ENCODE measurements at places on chromosomes 13 and 19. TPM values are rescaled to one million over a fixed set of nuclear protein-coding genes. Genes with fewer than 3 reads are reported as not detected.

LYPD3 gene
- 0.33 TPM for total RNA-seq

DNA sequence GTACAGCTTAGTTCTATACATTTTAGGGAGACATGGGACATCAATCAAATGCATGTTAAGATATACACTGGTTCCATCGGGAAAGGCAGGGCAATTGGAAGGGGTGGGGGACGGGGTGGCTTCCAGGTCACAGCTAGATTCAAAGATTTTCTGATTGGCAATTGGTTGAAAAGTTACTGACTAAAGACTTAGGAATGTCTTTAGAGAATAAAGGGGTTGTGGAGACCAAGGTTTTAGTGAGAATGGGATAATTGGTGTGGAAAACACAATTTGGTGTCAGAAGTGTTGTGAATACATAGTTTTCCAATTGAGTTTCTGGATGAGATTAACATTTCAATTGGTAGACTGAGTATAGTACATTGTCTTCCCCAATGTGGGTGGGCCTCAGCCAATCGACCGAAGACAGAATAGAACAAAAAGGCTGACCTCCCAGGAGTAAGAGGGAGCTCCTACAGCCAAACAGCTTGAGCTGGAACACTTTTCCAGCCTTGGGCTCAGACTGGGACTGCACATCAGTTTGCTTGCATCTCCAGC, 988 bp upstream of the CCDC169 start:
- no peak for DNase-seq

- no peak for DNase-seq
Observed at GRCh38 chr13:29621051-29621800, 25.7 kb upstream of the SLC7A1 start.

- DNase-seq, result no peak
Observed at GRCh38 chr13:34207872-34208271, 389.9 kb downstream of the RFC3 start.

DNA sequence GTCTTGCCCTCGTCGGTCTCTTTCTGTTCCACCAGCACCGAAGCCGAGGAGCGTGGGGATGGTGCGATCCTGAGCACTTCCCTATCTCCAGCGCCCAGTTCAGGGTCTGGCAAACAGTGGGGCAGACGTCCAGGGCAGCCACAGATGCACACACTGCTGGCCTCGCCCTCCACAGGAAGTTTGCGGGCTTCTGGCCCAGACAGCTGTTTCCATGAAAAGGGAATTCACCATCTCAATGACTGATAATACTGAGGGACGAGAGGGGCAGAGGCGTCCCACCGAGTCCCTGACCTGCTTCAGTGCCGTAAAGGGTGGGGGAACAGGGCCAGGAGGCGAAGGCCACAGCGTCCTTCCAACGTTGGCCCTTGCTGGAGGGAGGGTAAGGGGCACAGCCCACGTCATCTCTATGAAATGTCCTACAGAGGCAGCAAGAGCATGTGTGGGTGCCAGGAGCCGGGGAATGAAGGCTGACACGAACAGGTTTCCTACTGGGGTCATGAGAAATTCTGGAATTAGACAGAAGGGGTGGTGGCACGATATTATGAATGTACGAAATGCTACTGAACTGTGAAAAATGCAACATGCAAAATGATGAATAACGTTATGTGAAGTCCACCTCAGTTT, 19.5 kb downstream of the SHC2 start:
- DNase-seq, result no peak

DNA sequence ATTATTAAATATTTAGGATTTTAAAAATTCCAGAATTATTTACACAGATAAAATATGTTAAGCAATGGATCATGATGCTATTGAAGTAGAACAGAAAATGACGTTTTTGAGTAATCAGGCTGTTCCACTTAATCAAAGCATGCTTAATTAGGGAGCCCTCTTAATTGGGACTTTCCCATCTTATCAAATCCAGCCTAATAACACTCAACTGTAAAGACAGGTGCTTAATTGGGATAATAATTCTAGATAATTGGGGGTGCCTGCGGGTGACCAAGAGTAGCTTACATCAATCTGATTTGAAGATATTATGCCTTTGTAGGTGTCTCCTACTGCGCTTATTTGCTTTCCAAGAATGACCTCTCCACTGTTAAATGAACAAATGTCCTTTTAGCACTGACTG, 742.2 kb upstream of the SLITRK6 start:
- no peak for DNase-seq

- no peak for DNase-seq
Observed at GRCh38 chr13:78609464-78610205, 6.3 kb upstream of the POU4F1 start.

DNA sequence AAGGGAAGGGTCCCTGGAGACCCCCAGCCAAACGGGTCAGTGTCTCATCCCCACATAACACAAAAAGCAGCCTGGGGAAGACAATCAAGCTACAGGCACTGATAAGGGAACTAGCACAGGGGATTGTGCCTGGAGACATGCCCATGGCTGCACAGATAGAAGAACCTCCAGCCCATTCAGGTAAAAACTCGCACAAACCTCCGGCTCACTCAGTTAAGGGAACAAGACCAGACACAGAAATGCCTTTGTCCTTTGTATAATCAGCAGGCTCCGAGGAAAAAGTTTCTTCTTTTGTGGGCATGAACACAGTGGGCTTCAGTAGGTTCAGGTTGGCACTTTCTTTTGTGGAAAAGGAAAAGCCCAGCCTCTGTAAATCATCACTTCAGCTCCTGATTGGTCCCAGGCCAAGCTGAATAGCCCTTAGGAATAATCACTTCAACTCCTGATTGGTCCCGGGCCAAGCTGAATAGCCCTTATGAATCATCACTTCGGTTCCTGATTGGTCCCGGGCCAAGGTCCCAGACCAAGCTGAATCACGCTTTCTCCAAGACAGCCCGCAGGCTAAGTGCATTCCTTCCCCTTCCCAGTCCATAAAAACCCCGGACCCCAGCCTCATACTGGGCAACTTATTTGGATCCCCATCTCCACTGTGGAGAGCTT, 5.0 kb upstream of the ZNF230 start:
- DNase-seq, result no peak

RPL28 gene
- total RNA-seq, result 2,759 TPM

DNA sequence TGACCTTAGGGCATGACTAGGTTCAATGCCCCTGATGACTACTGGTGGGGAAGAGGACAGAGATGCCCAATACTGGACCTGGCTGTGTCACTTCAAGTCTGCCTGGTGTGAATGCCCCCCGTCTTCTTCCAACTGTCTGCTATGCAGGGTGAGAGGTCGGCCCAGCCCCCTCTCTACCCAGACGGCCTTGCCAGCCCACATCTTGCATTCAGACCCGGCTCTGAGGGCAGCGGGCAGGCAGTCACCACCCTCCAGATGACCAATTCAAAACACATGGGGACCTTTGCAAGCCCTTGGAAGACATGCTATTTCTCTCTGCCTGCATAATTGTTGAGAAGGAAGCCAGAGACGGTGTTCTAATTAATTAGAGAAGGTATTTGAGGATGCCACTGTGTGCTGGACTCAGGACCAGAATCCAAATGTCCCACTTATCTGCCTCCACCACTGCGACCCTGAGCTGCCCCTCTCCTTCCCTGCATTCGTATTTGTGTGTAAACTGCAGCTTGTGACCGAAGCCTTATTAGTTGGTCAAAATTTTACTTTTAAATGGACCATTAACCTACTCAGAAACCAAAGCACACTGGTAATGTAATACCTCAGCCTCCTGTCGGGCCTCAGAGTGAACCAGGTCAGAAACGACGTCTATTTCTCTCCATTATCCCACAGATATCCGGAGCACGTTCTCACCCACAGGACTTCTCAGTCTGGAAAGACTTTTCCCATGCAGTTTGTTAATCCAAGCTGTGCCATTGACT, 407.0 kb downstream of the ZNF536 start:
- DNase-seq, result no peak

GRK1 gene
- total RNA-seq, result not detected

DNA sequence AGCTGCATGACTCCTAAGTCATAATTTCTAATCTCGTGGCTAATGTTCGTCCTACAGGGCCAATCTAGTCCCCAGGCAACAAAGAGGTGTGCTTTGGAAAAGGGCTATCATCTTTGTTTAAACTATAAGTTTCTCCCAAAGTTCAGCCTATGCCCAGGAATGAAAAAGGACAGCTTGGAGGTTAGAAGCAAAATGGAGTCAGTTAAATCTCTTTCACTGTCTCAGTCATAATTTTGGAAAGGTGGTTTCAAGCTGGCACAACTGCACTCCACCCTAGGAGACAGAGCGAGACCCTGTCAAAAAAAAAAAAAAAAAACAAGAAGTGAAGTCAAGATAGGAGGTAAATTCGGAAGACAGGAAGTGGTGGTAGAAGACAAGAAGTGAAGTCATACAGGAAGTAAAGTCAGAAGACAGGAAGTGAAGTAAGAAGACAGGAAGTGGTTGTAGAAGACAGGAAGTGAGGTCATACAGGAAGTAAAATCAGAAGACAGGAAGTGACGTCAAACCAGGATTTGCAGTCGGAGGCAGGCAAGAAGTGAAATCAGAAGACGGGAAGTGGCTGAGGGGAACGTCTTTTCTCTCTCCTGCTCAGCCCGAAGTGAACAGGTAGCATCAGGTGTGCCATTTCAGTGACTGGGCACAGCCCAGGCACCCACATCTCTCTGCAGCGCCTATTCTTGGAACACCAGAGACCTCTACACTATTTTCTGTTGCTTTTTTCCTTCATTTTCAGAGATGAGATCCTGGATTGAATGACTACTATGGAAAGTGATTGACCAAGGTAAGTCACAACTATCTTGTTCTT, 32.2 kb downstream of the GP6 start:
- DNase-seq, result peak; percentile 77

CEACAM21 gene
- total RNA-seq, result 54.6 TPM

DNA sequence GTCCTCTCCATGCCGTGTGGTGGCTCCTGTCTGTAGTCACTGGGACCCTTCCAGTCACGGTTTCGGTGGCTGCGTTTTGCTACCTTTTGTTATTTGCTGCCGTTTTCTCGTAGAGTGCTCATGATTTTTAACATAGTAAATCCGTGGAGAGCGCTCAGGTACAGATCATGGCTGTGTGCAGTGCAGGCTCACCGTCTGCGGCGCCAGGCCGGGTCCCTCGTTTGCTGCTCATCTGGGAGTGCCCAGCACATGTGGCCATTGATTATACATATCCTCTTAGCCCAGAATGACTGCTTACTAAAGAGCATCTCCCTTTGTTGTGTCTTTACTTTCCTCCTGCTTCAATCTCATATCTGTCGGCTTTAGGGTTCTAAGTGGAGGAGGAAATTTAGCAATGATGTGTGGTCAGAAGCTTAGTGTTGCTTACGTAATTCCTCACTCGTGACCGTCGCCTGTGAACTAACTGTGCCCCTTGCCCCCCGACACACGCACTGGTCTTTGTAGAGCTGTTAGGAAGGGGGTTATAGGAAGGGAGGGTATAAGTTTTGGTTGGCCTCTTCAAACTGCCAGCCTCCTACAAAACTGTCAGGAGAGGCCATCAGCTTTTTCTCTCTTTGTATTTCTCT, 31.8 kb downstream of the TFDP1 start:
- no peak for DNase-seq

DNA sequence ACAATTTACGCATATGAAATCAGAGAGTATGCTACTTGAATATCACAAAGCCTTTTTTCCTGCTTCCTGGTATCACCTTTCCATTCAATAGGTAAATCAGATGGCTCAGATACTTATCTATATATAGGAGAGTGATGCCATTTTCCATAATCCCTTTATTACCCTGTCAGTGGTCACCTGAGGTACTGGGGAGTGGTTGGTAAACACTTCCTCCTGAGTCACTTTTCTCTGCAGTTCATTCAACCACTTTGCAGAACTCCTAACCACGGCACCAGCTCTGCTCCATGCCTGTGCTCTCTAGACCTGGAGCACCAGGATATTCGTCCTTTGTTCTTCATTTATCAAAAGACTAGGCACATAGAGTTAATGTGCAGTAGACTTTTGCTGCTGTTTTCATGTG, 748.5 kb upstream of the KLHL1 start:
- DNase-seq, result no peak

CACNG7 gene
- total RNA-seq, result not detected

GRCh38 chr13:50794226-50794625, 49.3 kb downstream of the DLEU7 start:
- DNase-seq, result no peak

GRCh38 chr13:109428146-109428545, 358.2 kb downstream of the IRS2 start:
- no peak for DNase-seq

DNA sequence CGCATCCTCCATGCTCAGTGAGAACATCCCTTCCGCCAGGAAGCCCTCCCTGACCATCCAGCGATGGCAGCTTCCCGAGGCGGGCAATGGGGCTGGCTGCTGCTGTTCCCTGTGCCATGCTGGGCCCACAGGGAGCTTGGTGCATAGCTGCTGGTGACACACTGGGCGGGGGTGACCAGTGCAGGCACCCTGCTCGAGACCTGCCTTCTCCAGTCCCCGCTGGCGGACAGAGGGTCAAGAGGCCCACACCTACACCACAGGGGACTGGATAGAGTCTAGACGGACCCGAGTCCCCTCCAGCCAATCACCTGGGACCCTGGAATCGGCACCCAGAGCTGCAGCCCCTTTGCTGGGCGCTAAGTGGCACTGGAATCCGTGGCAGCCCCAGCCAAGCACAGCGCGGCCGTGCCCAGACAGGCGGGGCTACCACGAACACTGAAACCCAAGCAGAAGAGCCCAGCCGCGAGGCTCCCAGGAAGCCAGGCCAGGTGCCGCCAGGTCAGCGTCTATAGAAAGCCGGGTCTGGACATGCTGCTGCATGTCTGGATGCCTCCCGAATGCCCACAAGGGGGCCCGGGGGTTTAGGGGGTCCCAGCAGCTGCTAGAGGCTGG, 9.0 kb upstream of the TBXA2R start:
- DNase-seq, result no peak

DNA sequence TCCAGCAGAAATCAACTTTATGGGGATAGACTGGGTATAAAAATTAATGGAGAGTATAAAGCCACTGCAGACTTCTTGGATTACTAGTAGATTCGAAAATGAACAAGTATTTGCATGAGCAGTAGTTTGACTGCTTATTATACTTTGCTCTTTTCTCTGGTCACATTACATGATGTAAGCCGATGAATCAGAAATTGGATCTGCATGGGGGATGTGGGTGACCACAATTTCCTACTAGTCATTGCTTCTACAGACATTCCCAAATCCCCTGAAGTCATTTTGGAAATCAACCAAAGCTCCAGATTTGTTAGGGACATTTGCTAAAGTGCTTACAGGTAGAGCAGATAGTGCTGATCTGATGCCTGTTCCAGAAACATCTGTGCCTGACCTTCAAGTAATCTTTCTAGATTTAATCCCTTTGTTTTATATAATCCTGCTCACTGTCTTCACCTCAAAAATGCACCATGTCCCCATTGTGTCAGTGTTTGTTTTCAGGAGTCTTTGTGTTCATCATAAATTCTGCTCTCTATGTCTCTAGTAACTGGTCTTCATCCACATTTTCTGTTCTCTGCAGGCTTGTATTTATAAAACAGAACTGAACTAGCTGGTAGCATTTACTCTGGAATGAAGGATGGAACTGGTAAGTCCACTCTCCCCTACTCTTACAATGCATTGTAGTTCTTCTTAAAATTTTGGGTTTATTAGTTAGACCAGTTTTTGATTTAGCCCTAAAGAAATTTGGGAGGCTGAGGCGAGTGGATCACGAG, 201.5 kb upstream of the CSNK1A1L start:
- no peak for DNase-seq

DNA sequence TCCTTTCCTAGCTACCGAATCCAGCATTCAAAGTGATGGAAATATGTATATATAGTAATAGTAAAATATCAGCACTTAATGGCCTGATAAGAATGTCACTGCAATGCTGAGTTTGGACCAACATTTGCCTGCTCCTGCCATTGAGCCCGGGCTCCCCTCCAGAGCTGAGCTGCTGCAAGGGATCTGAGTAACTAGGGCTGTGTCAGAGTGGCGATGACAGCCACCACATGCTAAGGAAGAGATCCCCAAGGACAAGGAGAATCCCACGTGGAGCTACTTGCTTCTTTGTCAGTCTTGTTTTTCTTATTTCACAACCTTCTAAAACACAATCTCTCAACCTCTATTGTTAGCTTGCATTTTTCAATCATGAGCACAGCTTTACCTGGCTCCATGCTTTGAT, 19.5 kb upstream of the ALOX5AP start:
- peak; percentile 14 for DNase-seq
